ENCODE measurements at places on chromosomes 2 and 18.

GRCh38 chr2:205914213-205915129 is 171.5 kb downstream of the INO80D start:
- DNase-seq = no peak

DNA sequence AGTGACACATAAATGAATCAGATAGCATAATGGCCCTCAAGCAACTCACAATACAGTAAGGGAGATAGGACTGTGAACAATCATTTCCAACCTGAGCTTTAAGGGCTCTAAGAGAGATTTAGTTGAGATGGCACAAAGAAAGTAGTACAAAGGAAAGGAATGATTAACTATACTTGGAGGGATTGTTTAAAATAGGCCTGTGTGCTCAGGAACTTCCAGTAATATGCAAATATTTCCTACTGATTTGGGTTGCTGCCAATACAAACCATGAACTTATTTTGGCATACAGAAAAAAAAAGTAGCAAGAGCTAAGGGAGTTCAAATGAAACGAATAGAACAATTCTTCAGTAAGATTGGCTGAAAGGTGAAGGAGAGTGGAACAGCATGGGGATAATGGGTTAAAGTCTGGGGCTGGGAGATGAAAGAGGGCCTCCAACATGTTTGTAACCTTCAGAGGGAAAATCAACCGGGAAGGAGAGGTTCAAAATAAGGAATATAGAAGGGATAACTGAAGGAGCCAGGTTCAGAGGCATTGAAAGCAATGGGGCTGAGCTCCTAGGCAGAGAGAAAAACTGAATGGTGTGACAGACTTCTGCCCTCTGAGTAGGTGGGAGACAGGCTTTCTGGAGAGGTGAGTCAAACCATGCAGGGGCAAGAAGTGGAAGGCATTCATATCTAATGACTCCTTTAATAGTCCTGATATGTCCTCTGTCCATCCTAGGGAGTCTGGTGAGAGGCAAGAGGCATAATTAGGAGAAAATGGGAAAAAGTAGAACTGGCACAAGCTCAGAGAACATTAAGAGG is 83.5 kb downstream of the DNAH7 start:
- no peak for DNase-seq

DNA sequence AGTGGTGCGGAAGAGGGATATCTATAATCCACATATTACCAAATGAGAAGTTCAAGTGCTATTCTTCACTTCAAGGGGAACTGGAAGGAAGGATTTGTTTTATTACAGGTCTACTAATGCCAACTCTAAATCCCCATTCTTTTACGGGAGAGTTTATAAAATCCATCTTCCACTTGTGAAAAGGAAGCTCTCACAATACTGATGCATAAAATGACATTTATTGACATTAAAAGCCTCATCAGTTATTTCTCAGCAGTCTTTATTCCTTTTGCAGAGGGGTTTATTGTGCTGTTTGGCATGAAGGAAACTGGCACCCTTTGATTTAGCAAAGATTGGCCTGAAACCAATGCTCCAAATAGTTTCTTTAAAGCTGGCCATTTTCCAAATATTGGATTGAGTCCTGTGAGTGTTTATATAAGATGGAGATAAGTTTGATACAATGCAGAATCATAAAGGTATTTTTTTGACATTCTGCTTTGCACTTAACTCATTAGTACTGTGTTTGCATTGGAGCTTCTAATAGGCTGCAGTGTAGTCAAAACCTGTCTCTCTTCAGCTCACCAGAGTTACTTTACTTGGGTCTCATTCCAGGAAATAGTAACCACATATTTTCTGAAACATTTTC is 26.6 kb downstream of the LRP1B start:
- DNase-seq = no peak

GRCh38 chr2:167992278-167992677 is 255.1 kb downstream of the STK39 start:
- DNase-seq = no peak

DNA sequence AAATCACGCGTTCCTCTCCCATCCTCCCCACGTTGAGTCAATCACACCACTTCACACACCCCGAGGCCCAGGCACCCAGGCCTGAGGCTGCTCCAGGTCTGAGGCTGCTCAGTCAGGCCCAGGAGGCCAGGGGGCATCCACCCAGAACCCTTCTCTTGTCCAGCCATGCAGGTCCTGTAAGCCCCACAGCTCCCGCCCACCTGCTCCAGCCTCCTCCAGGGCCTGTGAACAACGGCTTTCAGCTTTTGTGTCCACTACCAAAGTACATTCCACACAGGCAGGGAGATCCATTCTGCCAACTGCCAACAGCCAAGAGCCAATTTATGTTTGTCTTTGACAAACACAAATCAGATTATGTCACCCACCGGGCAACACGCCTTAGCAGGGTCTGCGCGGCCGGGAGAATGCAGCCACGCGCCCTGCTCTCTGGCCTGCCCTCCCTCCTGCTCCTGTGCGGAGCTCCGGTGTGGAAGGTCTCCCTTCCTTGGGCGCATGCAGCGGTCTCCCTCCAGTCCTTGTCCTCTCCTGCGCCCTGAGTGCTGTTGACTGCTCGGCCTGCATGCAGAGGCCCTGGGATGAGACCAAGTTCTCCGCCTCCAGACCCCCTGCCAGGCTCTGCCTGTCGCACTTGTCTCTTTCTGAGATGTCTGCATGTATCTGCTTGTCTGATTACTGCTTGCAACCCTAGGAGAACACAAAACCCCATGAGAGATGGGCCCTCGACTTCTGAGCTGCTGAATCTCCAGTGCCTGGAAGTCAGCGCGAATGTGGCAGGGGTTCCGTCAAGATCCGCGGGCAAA is 146.6 kb downstream of the ZNF516 start:
- DNase-seq = peak; percentile 40

- DNase-seq = no peak
These were observed 165.5 kb downstream of the TGIF1 start for GRCh38 chr18:3615374-3615985.

GRCh38 chr2:191166111-191166755 is 15.4 kb upstream of the STAT4 start:
- DNase-seq = no peak

- no peak for DNase-seq
These were observed 233.8 kb upstream of the NOL4 start for GRCh38 chr18:34458410-34458977.

DNA sequence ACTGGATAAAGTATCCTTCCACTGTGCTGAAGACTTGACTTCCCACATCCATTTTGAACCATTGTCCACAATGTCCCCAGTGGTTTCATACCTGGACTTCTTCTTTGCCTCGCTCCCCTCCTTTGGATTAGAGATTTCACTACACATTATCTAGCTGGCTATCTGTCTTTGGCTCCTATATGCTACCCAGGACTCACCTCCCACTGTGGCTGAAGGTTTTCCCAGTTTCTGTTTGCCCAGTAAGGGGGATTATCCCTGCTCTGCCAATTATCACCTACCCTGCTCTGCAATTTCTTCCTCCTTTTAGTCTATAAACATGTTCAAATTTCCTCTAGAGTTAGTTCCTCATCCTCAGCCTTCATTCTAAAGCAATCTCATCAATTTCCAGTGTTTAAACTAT is 9.1 kb downstream of the NDUFS1 start:
- no peak for DNase-seq

DNA sequence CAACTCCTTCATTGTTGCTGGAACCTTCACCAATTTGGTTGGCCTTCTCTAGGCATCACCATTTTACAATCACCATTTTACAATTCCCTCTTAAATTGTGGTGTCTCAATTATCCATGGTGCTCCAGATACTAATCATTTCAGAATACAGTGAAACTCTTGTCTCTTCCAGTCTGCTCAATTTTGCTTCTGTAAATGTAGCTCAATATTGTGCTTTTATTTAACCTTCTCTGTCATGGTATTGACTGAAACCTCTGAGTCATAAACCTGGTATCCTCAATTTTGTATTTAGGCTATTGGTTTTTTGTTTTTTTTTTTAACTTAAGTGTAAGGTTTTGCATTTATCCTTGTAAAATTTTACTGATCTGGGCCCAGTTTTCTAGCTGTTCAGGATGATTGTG is 16.1 kb downstream of the STRADB start:
- no peak for DNase-seq

DNA sequence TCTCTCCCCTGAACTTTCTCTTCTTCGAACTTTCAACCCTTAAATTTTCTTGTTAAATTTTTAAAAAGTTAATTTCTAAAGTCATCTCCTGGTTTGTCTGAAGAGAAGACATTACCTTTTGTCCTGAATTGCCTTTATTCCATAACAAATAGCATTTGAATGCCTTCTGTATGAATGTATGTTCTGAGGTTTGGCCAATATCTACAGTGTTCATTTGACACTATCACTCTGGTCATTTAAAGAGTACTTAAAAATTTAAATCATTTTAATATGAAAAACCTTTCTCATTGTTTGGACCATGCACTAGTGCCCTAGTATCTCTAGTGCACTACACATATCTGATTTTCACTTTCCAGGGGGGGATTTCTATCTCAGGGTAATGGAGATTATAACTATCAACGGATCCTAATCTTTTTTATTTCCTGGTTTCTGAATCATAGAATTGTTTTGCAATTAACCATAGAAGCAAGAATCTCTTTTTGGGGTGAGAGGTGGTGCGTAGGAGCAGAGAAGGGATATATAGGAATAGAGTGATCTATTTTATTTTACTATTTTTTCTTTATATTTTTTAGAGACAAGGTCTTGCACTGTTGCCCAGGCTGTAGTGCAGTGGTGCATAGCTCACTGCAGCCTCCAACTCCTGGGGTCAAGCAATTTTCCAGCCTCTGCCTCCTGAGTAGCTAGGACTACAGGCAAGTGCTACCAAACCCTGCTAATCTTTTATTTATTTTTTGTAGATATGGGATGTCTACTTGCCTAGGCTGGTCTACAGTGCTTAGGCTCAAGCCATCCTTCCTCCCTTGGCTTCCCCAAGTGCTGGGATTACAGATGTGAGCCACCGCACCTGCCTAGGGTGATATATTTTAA is 25.5 kb downstream of the TANC1 start:
- DNase-seq = no peak

DNA sequence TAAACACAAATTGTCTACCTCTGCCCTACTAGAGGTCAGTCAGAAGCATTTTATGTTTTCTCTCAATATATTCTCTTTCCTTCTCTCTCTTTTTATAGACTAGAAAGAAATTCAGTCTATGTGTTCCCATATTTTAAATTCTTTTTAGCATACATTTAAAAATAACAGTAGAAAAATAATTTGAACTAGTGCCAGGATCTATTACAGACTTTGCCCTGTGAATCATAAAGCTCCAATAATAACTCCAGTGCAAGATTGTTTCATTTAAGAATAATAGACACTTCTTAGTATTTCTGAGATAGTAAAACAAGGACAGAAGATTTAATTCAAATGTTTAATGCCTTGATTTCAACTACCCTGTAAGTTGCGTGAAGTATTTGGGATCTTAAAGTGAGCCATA is 60.1 kb downstream of the ITGB6 start:
- no peak for DNase-seq

GRCh38 chr2:11406958-11407381 is 59.0 kb downstream of the E2F6 start:
- DNase-seq = no peak

- no peak for DNase-seq
These were observed 36.5 kb upstream of the TNFRSF11A start for GRCh38 chr18:62288665-62289008.

GRCh38 chr2:190938771-190939335 is 58.2 kb downstream of the GLS start:
- DNase-seq = no peak

DNA sequence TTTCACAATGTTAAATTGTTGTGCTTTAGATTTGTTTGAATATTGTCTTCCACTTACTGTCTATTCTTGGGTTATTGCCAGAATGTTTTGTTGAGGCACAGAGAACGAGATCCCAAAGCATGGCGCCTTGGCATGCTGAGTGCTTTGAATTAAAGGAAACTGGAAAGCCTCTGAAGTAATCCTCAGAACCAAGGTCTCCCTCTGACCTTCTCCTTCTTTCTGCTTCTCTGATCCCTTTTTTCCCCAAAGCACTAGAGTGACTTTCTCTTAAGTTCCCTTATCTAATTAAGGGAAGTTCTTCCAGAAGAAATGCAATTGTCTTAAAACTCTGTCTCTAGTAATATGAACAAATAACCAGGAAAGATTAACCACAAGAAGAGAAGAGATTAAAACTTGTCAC is 214.7 kb downstream of the SPP2 start:
- DNase-seq = no peak

- no peak for DNase-seq
These were observed 8.8 kb upstream of the SH3RF3 start for GRCh38 chr2:109120166-109120565.

GRCh38 chr2:64289251-64289650 is 145.0 kb upstream of the PELI1 start:
- no peak for DNase-seq

GRCh38 chr2:240820607-240821428 is 799 bp upstream of the KIF1A start:
- DNase-seq = peak; percentile 38

DNA sequence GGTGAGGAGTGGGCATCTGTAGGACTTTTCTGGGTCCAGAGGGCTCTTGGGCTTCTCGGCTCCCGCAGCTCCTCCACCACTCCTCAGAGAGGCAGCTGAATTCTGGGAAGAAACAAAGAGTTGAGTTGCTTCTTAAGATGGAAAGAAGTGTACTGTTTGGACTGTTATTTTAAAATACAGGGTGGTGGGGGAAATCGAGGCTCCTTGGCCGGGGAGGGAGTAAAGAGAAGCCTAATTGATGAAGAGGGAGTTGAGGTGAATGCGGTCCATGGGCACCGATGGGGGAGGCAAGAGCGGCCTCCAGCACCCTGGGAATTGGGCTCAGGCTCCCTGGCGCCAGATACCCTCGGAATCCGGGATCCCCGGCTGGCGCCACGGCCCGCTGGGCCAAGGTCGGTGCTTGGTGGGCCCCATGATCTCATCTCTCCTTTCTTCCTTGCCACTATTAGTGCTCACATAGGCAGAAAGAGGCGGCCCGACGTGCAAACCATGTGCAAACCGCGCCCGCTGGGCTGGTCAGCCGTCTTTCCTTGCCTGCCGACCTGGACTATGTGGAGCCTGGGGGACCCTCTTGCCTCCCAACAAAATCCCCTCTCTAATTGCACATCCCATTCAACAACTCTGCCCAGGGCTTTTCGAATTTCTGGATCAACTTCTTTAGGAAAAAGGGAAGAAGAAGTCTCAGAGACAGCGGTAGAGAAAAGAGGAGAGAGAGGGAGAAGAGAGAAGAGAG is 604 bp upstream of the SIX3 start:
- no peak for DNase-seq

DNA sequence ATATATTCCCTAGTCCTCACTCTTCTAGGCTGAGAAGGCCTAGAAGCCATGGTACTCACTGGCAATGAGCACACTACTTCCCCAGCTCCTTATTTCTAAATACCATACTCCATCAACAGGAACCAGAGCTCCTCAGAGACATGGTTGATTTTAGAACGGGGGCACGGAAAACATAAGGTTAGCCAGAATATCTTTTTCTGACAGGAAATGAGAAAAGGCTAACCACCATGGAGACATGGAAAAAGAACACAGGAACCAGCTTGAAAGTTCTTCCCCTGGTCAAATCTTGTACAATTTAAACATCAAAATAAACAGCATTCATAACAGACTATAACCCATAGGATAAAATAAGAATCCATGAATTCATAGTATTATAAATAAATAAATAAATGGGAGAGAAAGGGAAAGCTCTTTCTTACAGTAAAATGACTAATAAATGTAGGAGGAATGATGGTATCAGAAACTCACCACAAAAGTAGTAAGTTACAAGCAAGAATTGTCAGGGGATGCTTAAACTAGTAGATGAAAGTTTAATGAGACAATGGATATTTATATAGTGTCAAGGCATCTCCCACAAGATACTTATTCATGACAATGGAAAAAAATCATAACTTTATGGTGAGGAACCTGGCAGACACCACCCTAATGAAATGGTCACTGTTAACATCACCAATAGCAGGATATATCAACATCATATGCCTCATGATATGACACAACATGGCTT is 20.6 kb upstream of the GCC2 start:
- DNase-seq = no peak

- DNase-seq = no peak
These were observed 272.5 kb downstream of the ZNF407 start for GRCh38 chr18:74869904-74870863.

Measured in NCI-H2081 treated with DMSO at 0.1 percent for 48 hours (cell line).